COLO829 (cell line): ENCODE measurements at places on chromosomes 6 and 20.

DNA sequence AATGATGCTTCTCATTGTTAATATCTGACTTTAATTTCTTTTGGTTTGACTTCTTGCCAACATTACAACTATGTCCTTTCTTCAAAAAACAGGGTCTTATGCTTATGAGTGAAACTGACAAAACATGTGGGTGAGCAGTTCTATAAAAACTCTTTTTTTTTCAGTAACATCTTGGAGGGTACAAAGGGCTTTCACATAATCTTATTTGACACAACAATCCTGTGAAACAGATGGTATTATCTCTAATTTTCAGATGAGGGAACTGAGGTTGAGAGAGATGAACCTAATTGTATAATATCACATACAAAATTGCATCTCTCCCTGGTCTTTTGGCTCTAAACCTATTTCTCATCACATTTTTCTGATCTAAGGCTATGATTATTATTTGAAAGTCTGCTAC lies 38.3 kb downstream of the MAPK14 start:
- DNase-seq: peak; percentile 14

DNA sequence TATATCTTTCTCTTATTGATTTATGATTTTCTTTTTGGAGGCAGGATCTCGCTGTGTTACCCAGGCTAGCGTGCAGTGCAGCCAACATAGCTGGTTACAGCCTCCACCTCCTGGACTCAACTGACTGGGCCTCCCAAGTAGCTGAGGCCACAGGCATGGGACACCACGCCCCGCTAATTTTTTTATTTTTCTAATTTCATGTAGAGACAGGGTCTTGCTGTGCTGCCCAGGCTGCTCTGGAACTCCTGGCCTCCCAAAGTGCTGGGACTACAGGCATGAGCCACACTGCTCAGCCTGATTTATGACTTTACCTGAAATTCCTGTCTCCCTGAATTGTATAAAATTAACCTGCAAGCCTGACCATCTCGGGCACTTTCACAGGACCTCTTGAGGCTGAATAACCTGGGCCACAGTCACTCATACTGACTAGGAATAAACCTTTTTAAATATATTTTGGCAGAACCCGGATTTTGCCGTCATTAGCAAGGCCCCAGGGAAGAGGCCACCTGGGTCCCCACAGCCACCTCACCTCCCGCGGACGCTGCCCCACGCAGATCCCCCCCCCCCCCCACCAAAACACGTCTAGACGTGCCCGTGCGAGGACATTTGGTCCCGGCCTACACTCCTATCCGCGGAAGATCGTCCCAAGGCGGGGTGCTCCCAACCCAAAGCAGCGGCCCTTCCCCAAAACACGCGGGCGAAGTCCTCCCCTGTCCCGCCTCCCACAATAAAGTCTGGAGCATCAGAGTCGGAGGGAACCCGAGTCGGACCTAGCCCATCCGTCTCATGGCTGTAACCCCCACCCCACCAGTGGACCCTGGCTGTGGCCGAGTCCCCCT lies 902 bp downstream of the ZNF337 start:
- no peak for DNase-seq

GRCh38 chr6:116438590-116439448 lies 22.4 kb upstream of the CALHM6 start:
- no peak for DNase-seq

DNA sequence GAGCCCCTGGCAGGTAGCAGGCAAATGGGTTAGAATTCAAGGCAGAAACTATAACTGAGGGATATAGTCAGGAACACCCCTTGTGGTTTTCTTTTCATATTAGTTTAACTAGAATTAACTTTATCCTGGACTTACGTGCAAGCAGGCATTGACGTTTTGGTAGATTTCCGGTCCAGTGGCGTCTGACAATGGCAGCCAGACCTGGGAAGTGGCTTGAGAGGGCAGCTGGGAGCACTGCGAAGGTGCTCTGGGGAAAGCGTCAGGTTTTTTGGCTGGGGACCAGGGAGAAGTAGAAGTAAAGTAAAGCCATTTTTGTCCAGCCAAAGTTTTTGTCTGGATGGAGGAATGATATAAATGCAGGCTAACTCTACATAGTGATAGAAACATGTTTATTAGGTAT lies 8.4 kb upstream of the ACSS1 start:
- DNase-seq: no peak

GRCh38 chr6:156827382-156827781 lies 50.2 kb downstream of the ARID1B start:
- DNase-seq: no peak
